HCT116 (cell line): ENCODE measurements at places on chromosomes 5 and 9.

GRCh38 chr9:107922260-107922659, 432.7 kb upstream of the KLF4 start:
- no peak for DNase-seq

DNA sequence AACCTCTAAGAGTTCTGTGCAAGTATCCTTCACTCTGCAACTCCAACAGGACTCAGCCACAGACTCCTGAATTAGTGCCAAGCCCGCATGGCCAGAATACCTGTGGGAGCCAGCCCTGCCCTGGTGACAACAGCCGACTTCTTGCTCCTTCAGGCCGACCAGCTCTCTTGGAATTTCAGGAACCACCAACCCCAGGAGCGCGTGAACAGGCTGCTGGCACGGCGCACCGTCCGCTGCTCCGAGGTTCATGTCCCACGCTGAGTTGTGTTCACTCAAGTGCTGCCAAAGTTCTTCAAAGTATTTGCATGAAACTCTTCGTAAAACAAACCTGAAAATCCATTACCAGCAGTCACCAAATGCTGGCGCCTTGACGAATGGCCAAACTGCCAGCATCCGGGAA, 232.8 kb downstream of the NR2F1-AS1 start:
- no peak for DNase-seq

DNA sequence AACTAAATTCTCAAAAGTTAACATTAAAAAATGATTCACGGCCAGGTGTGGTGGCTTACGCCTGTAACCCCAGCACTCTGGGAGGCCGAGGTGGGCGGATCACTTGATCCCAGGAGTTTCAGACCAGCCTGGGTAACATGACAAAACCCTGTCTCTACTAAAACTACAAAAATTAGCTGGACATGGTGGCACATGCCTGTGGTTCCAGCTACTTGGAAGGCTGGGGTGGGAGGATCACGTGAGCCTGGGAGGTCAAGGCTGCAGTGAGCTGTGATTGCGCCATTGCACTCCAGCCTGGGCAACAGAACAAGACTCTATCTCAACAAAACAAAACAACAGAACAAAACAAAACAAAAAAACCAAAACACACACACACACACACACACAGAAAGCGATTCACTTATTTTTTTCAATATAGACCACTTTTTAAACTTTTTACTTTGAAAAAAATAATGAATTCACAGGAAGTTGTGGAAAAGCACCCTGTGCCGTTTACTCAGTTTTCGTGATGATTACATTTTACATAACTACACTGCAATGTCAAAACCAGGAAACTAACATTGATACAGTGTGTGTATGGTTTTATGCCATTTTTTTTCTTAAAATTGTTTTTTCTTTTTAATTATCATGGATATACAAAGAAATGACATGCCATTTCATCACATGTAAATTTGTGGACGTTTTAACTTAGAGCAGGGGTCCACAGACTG, 73.7 kb downstream of the TENT4A start:
- no peak for DNase-seq

GRCh38 chr9:83422527-83422926, 115.7 kb downstream of the FRMD3 start:
- no peak for DNase-seq

DNA sequence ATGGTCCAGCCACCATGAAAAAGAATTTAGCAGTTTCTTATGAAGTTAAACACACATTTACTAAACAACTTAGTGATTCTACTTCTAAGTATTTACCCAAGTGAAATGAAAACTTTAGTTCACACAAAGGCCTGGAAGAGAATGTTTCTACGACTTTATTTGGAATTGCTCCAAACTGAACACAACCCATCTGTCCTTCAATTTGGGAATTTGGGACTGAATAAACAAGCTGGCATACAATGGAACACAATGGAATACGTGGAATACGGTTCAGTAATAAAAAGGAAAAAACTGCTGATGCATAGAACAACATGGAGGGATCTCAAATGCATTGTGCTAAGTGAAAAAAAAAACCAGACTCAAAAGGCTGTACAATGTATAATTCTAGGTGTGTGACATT, 44.6 kb upstream of the BASP1 start:
- no peak for DNase-seq

DNA sequence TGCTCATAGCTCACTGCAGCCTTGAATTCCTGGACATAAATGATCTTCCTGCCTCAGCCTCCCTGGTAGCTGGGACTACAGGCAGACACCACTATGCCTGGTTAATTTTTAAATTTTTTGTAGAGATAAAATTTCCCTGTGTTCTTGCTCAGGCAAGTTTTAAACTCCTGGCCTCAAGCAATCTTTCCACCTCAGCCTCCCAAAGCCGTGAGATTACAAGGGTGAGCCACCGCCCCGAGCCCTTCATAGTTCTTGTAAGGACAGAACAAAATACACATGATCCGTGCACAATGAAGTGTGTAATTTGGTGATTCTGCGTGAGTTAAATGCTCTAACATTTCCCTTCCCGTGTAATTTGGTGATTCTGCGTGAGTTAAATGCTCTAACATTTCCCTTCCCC, 27.7 kb upstream of the MYO10 start:
- DNase-seq, result no peak

DNA sequence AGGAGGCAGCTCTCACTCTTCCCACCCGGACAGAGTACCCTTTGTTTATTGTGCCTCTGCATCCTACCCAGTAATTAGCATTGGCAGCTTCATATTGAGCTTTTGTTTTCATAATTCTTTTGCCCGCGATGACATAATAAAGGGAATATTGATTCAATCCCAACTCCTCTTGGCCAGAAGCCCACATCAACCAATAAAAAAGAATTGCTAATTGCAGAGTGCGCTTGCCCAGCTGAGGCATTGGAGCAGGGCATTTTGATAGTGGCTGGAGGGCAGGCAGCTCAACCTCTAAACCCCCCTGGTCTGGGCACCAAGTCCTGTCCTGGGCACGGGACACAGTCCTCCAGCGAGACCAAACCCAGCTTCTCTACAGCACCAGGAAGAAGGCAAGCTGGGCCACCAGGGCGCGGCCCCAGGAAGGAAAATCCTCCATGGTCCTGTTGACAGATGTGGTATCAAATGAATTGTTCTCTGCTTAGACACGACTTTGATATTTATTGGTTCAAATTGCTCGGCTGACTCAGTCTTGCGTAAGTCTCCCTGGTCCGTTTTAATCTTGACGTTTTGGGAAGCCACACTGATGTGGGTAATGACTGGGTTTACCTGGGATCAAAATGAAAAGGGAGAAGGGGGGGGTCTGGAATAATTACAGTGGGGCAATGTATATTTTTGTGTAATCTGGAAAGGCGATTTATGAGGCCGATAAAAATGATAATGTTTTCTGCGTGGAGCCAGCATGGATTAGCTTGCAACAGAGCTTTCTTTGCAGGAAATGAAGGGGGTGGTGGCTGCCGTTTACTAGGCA, 220.7 kb upstream of the MSX2 start:
- DNase-seq, result peak; percentile 91

- DNase-seq, result no peak
Measured at GRCh38 chr9:127201731-127202130, 62.8 kb upstream of the GARNL3 start.

GRCh38 chr9:31776471-31776870, 608.0 kb upstream of the ACO1 start:
- no peak for DNase-seq

GRCh38 chr9:108100571-108100970, 611.0 kb upstream of the KLF4 start:
- DNase-seq, result no peak

DNA sequence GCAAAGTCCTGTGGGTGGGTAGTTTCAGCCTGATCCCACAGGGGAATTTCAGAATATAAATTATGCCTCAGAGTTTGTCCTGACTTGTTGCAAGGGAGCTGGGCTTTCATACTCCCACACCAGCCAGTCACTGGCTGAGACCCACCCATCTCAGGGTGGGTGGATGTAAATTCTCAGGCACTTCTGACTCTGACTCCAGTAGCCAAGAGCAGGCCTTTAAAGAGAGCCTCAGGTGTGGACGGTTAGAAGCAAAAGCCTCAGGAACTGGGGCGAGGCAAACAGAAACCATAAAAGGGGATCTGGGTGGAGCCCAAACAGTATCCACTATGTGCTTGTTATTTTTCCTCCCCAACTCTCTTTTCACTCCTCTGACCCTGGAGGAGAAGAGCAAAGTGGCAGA, 28.6 kb upstream of the FBXW11 start:
- DNase-seq, result no peak

GRCh38 chr9:2962471-2963172, 118.7 kb upstream of the PUM3 start:
- DNase-seq, result no peak

GRCh38 chr9:69454321-69454720, 129.3 kb downstream of the ENTREP1 start:
- DNase-seq, result no peak

DNA sequence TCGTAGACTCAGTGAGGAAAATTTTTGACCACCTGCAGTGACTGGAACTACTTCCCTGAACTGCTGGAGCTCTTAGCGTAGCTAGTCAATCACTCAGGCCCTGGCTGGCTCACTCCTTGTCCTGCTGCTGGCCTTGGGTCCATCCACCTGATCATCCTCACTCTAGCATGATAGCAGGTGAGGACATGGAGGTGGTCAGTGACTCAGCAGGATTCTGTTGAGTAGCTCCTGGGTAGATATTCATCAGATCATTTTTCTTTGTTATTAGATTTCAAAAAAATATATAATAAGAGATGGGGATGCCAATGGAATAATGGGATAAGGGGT, 25.0 kb upstream of the SEMA4D start:
- no peak for DNase-seq

- no peak for DNase-seq
Measured at GRCh38 chr5:143173139-143173889, 230.2 kb downstream of the NR3C1 start.

GRCh38 chr5:172870291-172870714, 36.3 kb downstream of the ERGIC1 start:
- no peak for DNase-seq

GRCh38 chr5:143594902-143595818, 191.7 kb upstream of the NR3C1 start:
- peak; percentile 12 for DNase-seq

- DNase-seq, result no peak
Measured at GRCh38 chr9:26729187-26729586, 163.4 kb downstream of the CAAP1 start.

- DNase-seq, result no peak
Measured at GRCh38 chr5:40499518-40500273, 180.0 kb upstream of the PTGER4 start.

GRCh38 chr5:9239626-9240025, 306.2 kb downstream of the SEMA5A start:
- no peak for DNase-seq

DNA sequence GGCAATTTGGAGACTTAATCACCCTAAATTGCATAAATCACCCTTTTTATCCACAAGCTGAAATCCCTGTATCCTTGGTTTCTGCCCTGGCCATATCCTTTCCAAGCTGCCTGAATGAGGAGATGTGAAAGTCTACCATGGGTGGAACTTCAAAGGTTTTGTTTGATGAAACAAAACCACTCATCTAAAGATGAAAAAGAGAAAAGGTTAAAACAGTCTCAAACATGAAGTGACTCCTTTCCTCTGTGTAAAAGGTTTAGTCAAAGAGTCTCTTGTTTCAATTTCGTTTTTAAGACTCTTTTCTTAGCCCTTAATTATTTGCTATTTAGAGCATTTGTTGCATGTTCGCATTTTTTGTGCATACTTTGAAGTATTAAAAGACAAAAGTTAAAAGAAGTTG, 11.2 kb downstream of the SLC45A2 start:
- no peak for DNase-seq

DNA sequence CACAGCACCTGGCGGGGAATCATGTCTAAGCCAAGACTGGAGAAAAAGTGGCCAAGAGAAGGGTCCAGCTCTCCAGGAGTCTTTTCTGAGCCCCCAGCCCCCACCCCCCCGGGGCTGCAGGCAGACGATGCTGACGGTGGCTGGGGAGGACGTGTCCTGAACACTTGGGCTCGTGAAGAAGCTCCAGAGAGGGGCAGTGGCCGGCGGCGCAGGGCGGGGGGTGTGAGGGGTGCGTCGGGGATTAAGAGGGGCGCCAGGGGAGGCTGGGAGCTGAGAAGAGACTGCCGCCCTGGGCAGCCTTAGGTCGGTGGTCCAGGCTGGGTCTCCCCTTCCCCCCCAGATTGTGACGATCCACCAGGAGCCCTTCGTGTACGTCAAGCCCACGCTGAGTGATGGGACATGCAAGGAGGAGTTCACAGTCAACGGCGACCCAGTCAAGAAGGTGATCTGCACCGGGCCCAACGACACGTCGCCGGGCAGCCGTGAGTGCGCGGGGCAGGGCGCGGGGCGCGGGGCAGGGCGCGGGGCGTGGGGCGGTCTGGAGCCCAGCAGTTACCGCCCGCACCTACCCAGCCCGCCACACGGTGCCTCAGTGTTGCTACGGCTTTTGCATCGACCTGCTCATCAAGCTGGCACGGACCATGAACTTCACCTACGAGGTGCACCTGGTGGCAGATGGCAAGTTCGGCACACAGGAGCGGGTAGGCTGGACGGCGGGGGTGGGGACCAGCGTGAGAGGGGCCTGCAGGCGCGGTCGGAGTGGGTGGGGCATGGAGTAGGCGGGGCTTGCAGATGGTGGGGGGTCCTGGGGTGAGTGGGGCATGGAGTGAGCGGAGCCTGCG, 8.9 kb downstream of the LRRC26 start:
- DNase-seq, result no peak

- no peak for DNase-seq
Measured at GRCh38 chr5:68915079-68915478, 178.7 kb upstream of the SLC30A5 start.

- no peak for DNase-seq
Measured at GRCh38 chr5:180095545-180095944, 24.0 kb upstream of the RNF130 start.

GRCh38 chr5:90843443-90843842, 284.8 kb downstream of the ADGRV1 start:
- no peak for DNase-seq

DNA sequence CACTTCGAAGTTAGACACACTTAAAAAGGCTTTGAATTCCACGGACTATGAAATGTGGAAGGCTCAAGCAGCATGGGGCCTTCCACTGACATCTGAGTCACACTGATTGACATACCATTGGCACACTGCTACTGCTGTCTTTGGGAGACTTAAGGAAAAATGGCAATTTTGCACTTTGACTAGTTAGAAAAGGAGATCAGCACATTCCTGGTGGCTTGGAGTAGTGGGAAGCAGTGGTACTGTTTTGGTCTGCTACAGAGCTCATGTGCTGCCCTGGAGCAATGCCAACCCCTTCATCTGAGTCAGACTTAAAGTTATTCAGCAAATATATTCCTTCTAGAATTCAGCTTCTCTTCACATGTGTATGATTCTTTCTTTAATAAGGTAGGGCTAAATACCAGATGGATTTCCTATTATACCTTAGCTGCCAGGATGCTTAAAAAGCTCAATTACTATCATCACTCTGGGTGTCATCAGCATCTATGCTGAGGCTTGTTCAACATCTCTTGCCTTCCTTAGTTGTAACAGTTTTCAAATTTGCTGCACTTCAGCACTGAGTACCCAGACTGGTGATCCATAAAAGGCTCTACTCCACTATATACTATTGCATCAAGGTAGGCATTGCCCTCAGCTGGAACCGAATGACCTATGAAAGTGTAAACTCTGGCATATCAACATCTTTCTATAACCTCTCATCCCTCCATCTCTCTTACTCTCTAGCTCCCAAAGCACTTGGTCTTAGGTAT, 42.3 kb upstream of the MOCS2 start:
- no peak for DNase-seq

- DNase-seq, result no peak
Measured at GRCh38 chr5:177600508-177601018, 631 bp downstream of the B4GALT7 start.
